ENCODE measurements at places on chromosomes 16 and 17.

DNA sequence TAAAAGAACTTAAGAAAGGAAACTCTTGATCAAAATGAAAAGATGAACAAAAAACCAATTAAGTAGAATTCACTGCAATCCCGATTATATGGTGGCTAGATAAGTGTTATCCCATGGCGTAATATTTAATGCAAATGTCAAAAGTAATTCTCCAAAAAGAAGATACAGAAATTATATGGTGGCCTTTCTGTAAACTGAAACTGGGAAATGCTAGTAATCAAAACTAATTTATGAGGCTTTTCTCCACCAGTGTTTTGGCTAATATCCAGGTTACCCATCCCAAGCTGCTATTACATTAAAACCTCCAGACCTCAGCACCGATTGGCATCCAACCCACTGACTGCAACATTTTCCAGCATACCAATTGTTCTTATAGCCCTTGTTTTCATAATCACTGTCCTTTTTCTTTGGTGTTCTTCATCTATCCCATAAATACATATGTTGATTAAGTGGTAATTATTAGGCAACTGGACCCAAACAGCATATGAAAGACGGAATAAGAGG, 77.2 kb upstream of the TNRC6A start:
- DNase-seq: no peak

DNA sequence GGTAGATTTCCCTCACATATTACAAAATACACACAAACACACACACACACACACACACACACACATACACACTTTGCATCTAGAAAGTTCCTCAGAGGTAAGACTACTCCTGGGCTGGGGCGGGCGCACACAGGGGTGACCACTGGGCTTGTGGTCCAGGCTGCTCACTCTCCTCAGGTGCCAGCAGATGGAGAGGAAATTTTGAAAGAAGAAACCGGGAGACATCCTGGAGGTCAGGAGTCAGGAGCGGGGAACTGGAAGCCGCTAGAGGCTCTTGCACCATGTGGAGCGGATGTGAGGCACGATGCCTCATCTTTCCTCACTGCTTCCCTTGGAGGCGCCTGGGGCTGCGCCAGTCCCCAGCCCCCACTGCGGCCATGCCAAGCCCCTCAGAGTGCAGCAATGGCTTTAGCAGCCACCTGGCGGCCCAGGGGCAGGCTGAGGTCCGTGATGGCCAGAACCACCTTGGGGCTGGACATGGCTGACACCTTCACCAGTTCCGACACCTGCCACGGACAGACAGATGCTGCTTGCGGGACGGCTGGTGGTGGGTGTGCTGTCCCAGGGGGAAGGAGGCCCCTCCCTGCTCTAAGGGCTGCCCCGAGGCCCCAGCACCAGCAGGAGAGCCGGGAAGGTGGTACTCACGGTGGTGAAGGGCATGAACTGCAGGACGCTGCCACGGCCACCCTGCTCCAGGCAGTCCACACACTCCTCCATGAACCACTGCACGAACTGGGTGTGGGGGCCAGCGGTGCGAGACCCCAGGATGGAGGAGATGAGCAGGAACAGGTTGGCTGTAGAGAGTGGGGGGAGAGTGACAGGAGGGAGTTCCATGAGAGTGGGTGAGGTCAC, 4.1 kb downstream of the CSF3 start:
- DNase-seq: no peak

DNA sequence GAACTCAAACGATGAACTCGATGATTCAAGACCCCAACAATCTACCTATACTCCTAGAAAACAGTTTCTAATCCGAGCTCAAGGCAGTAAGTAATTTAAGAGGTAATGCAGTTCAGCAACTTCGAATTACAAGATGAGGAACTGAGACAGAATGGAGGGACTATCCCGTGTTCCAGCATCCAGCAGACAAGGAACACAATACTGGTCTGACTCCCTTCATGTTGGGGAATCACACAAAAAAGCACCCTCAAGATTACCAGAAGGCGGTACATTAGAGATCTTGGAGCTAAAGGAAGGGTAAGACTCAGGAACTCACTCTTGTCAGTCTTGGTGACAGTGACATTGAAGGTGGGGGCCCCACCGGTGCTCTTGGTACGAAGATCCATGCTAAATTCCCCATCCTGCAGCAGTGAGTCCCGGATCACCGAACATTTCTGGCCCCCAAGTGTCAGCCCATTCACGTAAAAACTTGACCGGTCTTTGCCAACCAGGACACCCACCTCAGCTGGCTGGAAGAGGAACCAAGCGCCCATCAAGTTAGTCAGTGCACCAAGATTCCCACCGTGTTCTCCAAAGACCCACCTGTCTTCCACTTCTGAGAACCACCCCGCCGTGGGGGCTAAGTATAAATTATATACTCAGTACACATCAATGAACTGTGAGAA, 1.9 kb downstream of the PFN1 start:
- DNase-seq: no peak

- no peak for DNase-seq
These were observed 41.8 kb downstream of the NOL11 start for GRCh38 chr17:67759355-67760171.

- DNase-seq: no peak
These were observed 101.6 kb upstream of the TOB1 start for GRCh38 chr17:50967795-50968194.

DNA sequence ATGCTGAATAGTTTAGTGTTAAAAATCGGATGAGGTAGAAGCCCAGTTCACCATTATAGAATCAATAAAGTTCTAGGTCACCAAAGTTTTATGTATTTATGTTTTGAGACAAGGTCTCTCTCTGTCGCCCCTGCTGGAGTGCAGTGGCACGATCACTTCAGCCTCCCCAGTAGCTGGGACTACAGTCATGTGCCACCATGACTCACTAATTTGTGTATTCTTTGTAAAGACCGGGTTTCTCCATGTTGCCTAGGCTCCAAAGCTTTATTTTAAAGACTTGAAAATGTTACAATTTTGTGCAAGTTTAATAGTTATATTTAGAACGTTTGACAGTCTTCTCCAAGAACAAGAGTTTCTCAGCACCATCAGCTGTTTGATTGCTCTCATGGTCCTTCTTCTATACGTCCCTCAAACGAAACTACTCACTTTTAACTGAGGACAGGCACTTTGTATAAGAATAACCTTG, 32.1 kb downstream of the NDE1 start:
- no peak for DNase-seq

DNA sequence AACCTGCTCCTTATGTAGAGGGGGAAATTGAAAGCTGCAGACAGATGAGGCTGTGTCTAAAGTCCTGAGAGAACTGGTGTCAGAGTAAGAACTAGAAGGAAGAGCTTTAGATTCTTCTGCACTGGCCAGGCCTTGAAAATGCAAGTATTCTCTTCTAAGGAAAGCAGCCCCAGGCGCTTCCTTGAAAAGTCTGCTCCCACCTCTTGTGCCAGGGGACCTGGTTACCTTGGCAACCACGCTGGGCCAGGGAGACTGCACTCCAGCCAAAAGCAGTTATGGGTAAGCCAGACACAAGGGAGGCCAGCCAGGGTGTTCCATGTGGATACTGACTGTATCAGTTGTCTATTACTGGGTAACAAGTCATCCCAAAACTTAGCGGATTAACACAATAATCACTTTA, 228.6 kb upstream of the SDK2 start:
- DNase-seq: no peak

GRCh38 chr16:54817432-54817831, 113.2 kb upstream of the IRX5 start:
- no peak for DNase-seq

- DNase-seq: no peak
These were observed 3.0 kb downstream of the RAB26 start for GRCh38 chr16:2151188-2152091.

GRCh38 chr16:82345318-82345717, 175.3 kb upstream of the MPHOSPH6 start:
- DNase-seq: no peak

Measured in NCI-H1417 treated with DMSO at 0.1 percent for 48 hours (cell line).